Central memory CD8-positive, alpha-beta T cell (primary cell): ENCODE measurements at places on chromosomes 7 and 10.
A peak's percentile ranks its signal among the peaks of the same experiment; 100 is the strongest.

DNA sequence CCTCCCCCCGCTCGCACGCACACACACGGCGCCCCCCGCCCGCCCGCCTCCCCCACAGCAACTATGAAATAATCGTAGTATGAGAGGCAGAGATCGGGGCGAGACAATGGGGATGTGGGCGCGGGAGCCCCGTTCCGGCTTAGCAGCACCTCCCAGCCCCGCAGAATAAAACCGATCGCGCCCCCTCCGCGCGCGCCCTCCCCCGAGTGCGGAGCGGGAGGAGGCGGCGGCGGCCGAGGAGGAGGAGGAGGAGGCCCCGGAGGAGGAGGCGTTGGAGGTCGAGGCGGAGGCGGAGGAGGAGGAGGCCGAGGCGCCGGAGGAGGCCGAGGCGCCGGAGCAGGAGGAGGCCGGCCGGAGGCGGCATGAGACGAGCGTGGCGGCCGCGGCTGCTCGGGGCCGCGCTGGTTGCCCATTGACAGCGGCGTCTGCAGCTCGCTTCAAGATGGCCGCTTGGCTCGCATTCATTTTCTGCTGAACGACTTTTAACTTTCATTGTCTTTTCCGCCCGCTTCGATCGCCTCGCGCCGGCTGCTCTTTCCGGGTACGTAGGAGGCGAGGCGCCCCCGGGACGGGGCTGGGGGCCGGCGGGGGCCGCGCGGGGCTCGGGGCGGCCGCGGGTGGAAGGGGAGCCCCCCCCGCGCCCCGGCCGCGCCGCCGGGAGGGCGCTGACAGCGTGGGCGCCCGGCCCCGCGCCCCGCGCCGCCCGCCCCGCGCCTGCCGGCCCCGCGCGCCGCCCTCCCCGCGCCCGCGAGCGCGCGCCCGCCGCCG is 441 bp downstream of the BMI1 start:
- no peak for DNase-seq
- no peaks in the 10 kb centered on the region for H3K27me3 ChIP-seq
- H3K27ac ChIP-seq, result peak overlapping the region; percentile 84

DNA sequence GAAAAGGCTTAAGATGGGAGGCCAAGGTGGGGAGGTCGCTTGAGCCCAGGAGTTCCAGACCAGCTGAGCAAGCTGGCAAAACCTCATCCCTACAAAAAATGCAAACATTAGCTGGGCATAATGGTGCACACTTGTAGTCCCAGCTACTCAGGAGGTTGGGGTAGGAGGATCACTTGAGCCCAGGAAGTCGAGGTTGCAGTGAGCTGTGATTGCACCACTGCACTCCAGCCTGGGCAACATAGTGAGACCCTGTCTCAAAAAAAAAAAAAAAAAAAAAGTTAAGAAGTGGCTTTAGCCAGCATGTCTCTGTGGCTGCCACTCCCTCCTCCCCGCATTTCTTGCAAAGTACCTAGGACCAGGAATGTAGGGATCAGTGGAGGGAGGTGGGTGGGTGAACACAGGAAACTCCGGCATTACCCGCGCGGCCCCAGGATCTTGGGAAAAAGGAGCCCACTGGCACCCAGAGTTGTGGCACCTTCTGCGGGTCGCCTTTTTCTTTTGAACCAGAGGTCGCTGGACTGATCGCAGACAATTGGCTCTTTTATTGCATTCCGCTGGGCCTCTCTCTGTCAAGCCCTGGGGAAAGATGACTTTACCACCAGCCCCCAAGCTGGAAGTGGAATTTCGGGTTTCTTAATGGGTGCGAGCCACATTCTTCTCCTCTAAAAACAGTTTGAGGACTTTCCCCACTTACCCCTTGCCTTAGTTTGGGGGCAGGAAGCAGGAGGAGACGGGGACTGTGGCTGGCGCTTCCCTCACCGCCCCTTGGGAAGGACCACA is 3.5 kb downstream of the VGF start:
- peaks cover 21% of the 10 kb centered on the region for H3K36me3 ChIP-seq
- H3K27me3 ChIP-seq, result peaks cover 41% of the 10 kb centered on the region

DNA sequence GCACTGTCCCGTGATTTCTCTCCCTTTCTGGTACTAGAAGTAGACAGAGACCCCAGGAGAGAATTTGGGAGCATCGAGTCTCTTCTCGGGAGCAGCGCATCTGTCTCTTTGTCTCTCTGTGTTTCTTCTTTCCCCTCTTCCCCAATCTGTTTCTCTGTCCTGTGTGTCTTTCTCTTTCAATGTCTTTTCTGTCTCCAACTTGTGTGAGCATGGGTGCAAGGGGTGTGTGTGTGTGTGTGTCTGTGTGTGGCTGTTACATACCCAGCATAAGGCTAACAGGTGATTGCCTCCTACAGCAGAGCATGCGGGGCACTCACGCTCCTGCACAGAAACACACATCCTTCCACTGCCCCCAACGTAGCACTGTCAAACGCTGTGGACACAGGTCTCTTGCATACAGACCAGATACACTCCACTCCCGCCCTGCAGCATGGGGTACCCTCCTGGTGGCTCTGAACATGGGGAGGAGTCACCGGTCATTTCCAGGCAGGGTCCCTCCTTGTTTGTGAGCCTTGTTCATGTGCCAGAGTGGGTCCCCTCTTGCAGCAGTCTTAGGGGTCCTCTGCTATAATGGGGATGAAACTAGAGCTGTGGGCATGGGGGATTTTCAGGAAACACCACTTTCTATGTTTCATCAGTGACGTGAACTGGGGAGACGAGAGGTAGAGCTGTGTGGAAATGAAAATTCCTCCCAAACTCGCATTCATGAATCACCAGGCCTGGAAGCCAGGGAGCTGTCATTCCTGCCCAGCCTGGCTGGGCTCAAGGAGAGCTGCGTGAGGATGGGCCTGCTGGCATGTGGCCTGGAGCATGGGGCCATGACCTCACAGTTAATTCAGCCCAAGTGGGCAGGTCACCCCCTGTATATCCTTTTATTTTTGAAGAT is 980 bp downstream of the ADAMTS14 start:
- H3K27ac ChIP-seq, result no peak overlapping the region
- peaks cover 12% of the 10 kb centered on the region for H3K4me1 ChIP-seq
- H3K36me3 ChIP-seq, result no peaks in the 10 kb centered on the region
- peak overlapping the region; percentile 71 for H3K4me3 ChIP-seq
- H3K27me3 ChIP-seq, result peaks cover 62% of the 10 kb centered on the region

DNA sequence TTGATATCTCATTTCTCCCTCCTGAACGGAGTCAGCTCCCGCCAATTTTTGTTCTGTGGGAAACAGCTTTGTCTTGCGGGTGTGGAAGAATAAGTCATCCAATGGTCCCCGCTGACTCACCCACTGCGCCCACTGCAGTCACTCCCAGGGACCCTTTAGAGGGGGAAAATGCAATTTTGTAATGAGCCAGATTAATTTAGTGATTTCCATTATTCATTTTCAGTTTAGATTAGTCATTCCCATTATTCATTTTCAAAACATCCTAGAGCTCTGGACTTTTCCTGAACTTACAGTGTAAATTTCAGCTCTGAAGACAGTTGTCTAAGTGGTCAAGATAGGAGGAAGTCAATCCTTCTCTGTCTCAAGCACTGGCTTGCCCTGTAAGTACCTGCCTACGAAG is 154.9 kb upstream of the TMEM72 start:
- H3K36me3 ChIP-seq, result peaks cover 5% of the 10 kb centered on the region
- DNase-seq, result no peak
- peaks cover 10% of the 10 kb centered on the region for H3K27me3 ChIP-seq
- H3K4me3 ChIP-seq, result no peak overlapping the region
- no peak overlapping the region for H3K27ac ChIP-seq

GRCh38 chr10:132793871-132794849 is 8.2 kb upstream of the NKX6-2 start:
- no peak overlapping the region for H3K27ac ChIP-seq
- no peaks in the 10 kb centered on the region for H3K4me1 ChIP-seq
- no peak for DNase-seq

DNA sequence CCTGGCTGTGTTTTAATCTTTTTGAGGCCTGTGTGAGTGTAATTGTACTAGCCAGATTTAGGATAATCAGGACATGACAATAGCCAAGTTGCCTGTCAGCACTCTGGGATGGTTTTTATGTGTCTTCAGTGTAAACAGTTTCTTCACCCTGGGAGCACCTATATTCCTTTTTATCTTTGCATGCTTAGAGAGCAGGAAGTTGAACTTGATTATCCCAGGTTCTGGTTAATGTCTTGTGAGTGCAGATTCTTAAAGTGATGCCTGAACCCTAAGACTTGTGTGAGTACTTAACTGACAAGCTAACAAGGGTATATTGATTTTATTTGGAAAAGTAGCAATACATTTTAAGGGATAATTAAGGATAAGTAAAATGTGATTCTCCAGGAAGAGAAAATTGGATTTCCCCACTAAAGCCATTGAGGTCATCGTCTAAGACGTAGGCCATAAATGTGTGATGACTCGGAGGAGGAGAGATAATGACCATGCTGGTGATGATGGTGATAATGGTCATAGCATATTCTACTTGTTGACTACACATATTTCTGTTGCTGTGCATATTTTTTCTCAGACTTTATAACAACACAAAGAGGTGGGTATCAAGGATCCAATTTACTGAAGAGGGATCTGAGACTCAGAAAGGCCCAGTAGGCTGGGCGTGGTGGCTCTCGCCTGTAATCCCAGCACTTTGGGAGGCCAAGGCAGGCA is 234.7 kb downstream of the CAMK1D start:
- no peaks in the 10 kb centered on the region for H3K27me3 ChIP-seq
- peaks cover 32% of the 10 kb centered on the region for H3K4me1 ChIP-seq
- no peak overlapping the region for H3K4me3 ChIP-seq
- H3K36me3 ChIP-seq, result peaks cover 5% of the 10 kb centered on the region

- peaks cover 82% of the 10 kb centered on the region for H3K27me3 ChIP-seq
- no peak for DNase-seq
- no peak overlapping the region for H3K4me3 ChIP-seq
- no peaks in the 10 kb centered on the region for H3K36me3 ChIP-seq
These were observed 12.8 kb downstream of the OR13A1 start for GRCh38 chr10:45302573-45302972.

GRCh38 chr7:106779877-106780276 is 85.2 kb upstream of the PIK3CG start:
- no peaks in the 10 kb centered on the region for H3K36me3 ChIP-seq
- no peak overlapping the region for H3K4me3 ChIP-seq

DNA sequence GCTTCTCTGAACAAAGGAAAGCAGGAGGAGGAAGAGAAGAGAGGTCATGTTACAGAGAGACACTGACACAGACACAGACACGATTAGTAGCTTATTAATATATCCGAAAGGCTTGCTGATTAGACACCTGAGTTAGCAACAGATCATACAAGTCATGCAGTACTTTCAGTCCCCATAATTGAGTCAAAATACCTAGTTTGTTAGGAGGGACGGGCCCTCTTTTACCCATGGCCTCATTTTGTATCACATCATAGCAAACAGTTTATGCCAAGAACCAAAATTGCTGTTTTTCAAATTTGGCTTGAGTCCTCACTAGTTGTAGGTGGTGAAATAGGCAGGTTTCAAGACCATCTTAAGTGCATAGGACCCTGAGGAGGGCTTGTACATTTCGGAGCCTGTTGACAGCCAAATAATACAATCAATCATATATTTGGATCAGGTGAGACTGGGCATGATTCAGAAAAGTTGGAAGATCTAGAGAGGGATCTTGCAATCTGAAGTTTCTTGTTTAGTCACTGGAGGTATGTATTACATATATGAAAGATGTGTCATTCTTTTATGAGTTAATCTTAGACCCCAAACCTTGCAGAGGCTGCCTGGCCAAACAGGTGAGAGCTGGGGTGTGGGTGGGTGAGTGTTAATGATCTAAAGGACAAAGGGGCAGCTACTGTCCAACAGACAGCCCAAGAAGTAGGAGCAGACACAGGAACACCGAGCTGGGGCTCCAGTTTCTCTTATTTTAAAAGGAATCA is 65.4 kb downstream of the PRPF18 start:
- no peaks in the 10 kb centered on the region for H3K27me3 ChIP-seq
- no peaks in the 10 kb centered on the region for H3K4me1 ChIP-seq
- H3K36me3 ChIP-seq, result peaks cover 4% of the 10 kb centered on the region
- no peak overlapping the region for H3K4me3 ChIP-seq
- no peak overlapping the region for H3K27ac ChIP-seq

DNA sequence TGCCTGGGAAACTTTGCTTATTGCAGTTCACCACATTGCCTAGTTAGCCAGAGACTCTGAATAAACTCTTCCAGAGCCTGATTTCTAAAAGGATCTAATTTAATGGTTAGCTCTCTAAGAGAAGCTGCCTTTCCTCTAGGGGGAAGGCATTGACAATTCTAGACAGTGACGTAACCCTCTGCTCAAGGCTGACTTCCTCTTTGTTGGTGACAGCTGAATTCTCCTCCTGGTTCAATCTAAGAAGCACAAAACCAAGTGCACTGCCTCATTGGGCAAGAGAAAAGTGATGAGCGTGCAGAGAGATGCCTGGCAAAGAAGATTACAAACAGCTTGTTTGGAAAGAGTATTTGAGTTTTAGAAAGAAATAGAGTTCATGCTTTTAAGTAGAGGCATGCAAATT is 102.7 kb downstream of the MACC1 start:
- no peak for DNase-seq
- H3K4me1 ChIP-seq, result no peaks in the 10 kb centered on the region
- no peak overlapping the region for H3K27ac ChIP-seq
- no peak overlapping the region for H3K4me3 ChIP-seq
- H3K36me3 ChIP-seq, result no peaks in the 10 kb centered on the region
